Heart right ventricle (tissue), 16 donors: ENCODE measurements at places on chromosomes 6 and 20. TPM values are rescaled to one million over a fixed set of nuclear protein-coding genes. Genes with fewer than 3 reads are reported as not detected.

Gene SLC22A16
- not detected for total RNA-seq

Gene PRSS35
- total RNA-seq, result not detected

Gene CRISP2
- not detected for total RNA-seq

Gene CD40
- 8.9 TPM for total RNA-seq

Gene SLC17A2
- total RNA-seq, result not detected

Gene LBP
- 3.5 TPM for total RNA-seq

Gene SLC4A11
- 0.18 TPM for total RNA-seq

Gene SLC32A1
- not detected for total RNA-seq

Gene ZNF318
- total RNA-seq, result 19.5 TPM

Gene DEFB112
- total RNA-seq, result not detected

Gene FAM83C
- not detected for total RNA-seq

Gene RIMS1
- 0.20 TPM for total RNA-seq

Gene SLC12A5
- 0.28 TPM for total RNA-seq

Gene PRND
- 0.13 TPM for total RNA-seq

Gene KCNQ2
- 2.4 TPM for total RNA-seq

Gene RNF39
- total RNA-seq, result not detected

Gene LRP11
- 17.6 TPM for total RNA-seq

Gene SLC22A1
- 0.63 TPM for total RNA-seq

Gene BPIFB1
- total RNA-seq, result not detected

Gene WFDC12
- not detected for total RNA-seq

Gene PNPLA1
- total RNA-seq, result not detected

Gene HLA-DRB5
- total RNA-seq, result 109 TPM

Gene WFDC5
- not detected for total RNA-seq

Gene GPR6
- not detected for total RNA-seq

Gene NR2E1
- not detected for total RNA-seq

Gene OXT
- total RNA-seq, result not detected

Gene DBNDD2
- 284 TPM for total RNA-seq

Gene FAM162B
- total RNA-seq, result 3.5 TPM

Gene SPATA25
- 1.9 TPM for total RNA-seq

Gene DUSP15
- 7.2 TPM for total RNA-seq

Gene FRK
- 6.6 TPM for total RNA-seq

Gene NRSN1
- not detected for total RNA-seq

Gene SLC22A2
- not detected for total RNA-seq

Gene SEL1L2
- total RNA-seq, result 0.90 TPM

Gene VSX1
- not detected for total RNA-seq

Gene ID4
- total RNA-seq, result 2.4 TPM

Gene MTFR2
- 0.24 TPM for total RNA-seq

Gene OR2J2
- not detected for total RNA-seq

Gene MLN
- not detected for total RNA-seq

Gene PDCD2
- 26.3 TPM for total RNA-seq

Gene ZBTB46
- 13.3 TPM for total RNA-seq

Gene FOXS1
- 3.2 TPM for total RNA-seq

Gene EDN3
- not detected for total RNA-seq

Gene C4A
- 43.1 TPM for total RNA-seq

Gene BNIP5
- total RNA-seq, result not detected

Gene ZNF391
- 1.4 TPM for total RNA-seq

Gene COL9A3
- total RNA-seq, result 3.3 TPM

Gene FNDC11
- not detected for total RNA-seq

Gene BPIFB2
- total RNA-seq, result not detected

Gene PARD6B
- 4.5 TPM for total RNA-seq

Gene PRELID3B
- 49.0 TPM for total RNA-seq

Gene GRM4
- total RNA-seq, result not detected

Gene SLCO4A1
- 1.5 TPM for total RNA-seq

Gene PHACTR1
- 68.4 TPM for total RNA-seq

Gene IL17A
- not detected for total RNA-seq
